ENCODE measurements at places on chromosomes 1 and 21.

- DNase-seq, result no peak
Observed at GRCh38 chr1:168627370-168627769, 51.0 kb downstream of the XCL1 start.

DNA sequence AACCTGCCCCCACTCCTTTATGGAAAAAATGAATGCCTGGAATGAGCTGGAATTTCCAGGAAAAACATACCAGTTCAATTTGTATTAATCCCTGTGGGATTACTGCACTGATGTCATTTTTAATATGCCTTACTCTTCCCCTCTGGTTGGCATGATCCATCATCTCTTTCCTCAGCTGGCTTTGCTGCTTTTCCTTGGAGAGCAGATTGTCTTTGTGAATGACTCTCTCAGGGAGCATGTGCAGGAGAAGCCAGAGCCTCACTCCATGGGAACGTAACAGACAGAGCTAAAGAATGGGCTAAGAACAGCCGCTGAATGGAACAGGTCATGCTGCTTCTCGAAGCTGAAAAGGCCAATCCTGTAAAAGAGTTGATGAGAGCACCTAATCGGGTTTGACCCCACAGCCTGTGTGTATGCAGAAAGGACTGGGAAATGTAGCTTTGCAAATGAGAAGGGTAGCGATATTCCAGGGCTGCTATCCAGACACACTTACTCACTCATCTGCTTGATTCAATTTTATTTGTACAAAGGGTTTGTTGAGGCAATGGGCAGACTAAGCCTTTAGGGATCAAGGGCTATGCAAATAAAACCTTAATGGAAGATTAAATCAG lies 20.7 kb downstream of the PHC2 start:
- no peak for DNase-seq

DNA sequence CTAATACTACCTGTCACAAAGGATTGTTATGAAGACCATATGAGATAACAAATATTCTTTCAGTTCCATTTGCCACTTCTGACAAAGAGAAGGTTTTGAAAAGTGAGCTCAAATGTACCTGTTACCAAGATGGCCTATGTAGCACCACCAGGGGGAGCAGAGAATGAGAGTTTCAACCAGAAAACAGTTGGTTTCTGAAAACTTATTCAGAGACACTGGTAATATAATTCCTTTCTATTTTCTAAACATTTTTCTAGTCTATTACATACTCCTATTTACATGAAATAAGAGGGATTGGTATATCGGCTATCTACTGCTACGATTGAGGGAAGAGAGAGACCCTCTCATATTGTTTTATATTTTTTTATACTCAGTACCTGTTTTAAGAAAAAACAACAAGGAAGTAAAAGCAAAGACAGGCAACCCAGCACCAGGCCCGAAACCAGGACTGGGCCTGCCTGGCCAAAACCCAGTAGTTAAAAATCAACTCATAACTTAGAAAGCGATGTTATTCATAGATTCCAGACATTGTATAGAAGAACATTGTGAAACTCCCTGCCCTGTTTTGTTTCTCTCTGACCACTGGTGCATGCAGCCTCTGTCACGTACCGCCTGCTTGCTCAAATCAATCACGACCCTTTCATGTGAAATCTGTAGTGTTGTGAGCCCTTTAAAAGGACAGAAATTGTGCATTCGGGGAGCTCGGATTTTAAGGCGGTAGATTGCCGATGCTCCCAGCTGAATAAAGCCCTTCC lies 48.3 kb downstream of the IL23R start:
- DNase-seq, result peak; percentile 54

DNA sequence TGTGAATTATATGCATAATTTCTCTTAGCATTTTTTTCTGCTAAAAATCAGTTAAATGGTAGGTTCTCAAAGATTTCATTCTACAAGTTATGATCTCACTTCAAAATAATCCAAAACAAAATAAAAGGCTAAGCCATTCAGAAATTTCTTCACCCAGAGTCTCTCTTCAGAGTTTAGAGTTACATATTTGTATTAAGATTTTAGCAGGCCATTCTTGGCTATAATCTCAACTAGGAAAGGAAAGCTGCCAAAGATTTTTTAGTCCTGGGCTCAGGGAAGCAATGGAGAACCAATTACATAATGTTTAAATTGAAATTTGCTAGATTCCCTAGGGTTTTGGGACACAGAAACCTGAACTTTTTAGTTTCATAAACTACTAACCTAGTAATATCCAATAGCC lies 245.0 kb downstream of the USH2A start:
- DNase-seq, result no peak

DNA sequence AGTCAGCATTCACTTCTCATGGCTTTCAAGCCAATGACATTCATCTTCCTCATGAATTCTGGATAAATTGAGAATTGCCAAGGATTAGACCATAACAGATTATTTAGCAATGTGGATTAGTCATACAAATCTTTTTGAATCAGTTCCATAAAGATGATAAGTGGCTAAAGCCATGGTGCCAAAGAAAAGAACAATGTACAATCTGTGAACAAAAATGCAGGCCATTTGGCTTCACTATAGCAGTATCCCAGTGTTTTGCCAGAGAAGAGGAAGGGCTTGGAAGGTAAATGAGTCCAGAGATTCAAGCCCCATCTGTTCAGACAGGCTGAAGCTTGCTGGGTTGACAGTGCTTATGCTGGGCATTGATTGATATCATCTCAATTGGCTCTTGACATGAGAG lies 376.4 kb upstream of the LRRC7 start:
- DNase-seq, result no peak

GRCh38 chr21:45979651-45980050 lies 1.9 kb upstream of the COL6A1 start:
- no peak for DNase-seq

DNA sequence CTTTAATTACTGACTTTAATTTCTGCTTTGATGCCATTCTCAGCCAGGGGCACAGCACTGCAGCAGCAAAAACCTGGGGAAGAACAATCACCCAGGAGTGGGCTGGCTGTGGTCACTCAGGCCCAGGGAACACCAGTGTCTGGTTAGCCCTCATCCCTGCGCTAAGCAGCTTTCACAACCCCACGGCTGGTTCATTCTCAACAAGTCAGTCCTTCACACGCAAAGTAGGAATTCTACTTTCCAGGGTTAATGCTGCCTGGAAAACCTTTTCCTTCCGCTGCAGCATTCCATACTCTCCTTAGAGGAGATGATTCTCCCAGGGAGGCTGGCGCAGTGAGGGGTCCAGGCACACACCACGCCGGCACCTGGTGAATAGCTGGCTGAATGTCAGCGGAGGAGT lies 24.3 kb upstream of the KCNE1 start:
- no peak for DNase-seq

- DNase-seq, result no peak
Observed at GRCh38 chr1:204697893-204698292, 12.4 kb upstream of the LRRN2 start.

DNA sequence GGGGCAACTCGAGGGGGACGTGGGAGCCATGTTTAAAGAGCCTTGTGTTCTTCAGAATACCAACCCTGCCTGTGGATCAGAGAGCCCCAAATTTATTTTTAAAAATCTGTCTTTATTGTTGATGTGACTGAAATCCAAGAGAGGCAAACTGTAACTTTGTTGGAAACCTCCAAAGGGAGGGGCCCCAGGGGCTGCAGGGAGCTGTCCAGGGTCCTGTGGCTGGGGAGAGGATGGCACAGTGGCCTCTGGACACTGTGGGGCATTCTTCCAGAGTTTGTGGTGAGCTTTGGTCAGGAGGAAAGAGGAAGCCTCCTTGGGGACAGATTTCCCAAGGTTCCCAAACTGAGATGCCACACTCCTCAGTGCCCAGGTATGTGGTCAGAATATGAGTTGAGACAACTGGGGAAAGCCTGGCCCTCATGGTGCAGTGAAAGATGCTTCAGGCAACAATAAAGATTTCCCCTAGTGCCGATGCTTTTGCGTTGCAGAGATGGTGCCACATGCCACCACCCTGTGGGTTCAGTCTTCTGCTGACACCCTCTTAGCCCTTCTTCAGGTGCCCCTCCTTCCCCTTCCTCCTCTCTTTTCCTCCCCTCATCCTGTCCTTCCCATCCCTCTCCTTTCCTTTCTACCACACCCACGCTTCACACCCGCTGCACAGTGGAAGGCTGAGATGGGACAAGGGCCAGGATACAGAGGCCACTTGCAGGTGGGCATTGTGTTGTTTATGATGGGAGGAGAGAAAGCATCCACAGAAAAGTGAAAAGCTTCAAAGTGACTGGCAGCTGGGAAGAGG lies 122.1 kb downstream of the UCK2 start:
- DNase-seq, result no peak

DNA sequence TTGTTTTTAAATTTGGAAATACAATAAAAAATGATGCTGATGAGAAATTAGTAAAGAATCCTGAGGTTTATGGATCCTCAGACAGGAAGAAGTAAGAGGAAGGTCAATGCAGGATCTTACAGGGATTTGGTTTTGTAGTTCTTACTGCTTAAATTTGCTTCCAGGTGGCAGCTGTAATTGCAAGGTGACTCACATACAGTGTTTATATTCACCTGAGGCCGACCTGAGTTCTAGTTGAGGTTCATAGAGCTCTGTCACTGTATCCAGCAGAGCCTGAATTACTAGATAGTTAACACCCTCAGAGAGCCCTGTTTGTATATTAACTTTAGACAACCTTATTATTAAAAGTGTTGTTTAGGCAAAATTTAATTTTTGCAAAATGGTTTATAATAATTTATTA lies 1.4 kb upstream of the WDR26 start:
- DNase-seq, result no peak

- DNase-seq, result no peak
Observed at GRCh38 chr21:16535626-16536025, 805.8 kb downstream of the USP25 start.

GRCh38 chr21:45514311-45515021 lies 27.8 kb downstream of the SLC19A1 start:
- no peak for DNase-seq

GRCh38 chr1:237712082-237712481 lies 178.6 kb downstream of the ZP4 start:
- no peak for DNase-seq

DNA sequence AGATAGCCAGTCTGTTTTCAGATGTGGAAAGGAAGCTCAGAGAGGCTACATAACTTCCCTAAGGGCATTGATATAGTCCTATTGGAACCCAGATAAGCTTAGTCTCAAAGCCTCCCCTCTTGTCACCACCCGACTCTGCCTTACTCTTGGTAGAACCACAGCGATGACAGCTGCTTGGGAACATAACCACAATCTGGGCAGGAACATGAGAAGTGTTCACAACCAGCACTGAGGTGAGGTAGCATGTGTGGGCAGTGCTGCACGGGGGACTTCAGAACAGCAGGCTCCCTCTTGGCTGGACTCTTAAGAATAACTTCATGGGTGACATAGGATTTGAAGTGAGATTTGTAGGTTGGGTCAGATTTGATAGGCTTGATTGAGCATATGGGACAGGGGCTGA lies 9.3 kb upstream of the S100A10 start:
- no peak for DNase-seq

GRCh38 chr1:27099587-27100334 lies 55.2 kb downstream of the SLC9A1 start:
- DNase-seq, result no peak

GRCh38 chr1:172599912-172600311 lies 59.0 kb upstream of the FASLG start:
- no peak for DNase-seq

DNA sequence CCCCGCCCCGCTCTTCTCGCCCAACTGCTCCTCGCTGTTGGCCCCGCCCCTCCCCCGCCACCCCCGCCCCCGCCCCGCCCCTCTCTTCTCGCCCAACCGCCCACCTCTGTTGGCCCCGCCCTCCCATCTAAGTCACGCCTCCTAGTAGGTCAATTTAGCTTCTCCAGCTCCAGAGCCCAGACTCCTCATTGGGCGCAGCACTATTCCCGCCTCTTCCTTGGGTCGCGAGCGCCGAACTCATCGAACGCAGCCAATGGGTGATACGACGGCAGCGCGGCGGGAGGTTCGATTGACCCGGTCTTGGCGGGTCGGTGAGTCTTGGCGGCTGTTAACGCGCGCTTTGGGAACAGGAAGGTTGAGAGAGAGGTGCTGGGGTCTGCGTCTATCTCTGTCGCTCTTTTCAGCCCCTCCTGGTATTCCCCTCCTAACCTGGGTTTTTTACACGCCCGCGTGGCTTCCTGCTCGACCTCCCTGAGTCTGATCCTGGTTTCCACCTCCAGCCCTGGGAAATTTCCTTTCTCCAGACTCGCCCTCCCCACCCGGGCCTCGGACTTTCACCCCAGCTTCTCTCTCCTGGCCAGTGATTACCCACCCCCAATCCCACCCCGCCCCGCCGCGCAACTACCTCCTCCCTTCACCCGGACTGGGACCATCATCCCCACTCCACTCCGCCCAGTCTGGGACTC lies at the start of gene RAD54L:
Gene RAD54L (plus strand): TSS at position 328 of the 686 bp plus-strand sequence. CDS start 643 bp downstream, outside the sequence.
- DNase-seq, result peak; percentile 98

DNA sequence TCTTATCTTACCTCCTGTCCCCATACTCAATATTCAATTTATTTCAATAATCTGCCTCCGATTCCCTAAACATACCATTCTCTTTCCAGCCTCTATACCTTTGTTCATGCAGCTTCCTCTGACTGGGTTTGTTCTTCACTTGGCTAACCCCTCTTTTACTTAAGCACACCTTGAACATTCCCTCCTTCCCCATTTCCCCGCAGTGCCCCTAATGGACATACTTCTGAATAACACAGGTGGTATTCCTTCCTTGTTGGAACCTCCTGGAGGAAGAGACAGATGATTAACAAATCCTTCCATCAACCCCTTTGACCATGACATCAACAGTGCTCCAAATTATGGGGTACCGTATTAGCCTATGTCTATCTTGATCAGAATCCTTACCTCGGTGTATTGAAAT lies 190.0 kb upstream of the UBE2U start:
- DNase-seq, result no peak

DNA sequence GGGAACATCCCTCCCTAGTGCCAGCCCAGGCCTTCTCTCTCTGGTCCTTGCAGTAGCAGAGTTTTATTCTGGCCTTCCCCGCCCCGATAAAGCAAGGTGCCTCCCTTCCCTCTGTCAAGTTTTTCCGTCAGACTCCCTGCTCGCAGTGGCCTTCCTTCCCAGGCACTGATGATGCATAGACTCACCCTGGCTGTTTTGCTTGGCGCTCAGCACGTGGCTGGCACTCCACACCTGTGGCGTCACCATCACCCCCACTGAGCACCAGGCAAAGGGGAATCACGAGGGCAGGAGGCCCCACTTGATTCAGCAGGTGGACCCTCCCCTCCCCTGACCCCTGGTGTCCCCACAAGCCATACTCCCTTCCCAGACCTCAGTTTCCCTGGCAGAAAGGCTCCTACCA lies 7.4 kb downstream of the SLC26A9 start:
- no peak for DNase-seq

DNA sequence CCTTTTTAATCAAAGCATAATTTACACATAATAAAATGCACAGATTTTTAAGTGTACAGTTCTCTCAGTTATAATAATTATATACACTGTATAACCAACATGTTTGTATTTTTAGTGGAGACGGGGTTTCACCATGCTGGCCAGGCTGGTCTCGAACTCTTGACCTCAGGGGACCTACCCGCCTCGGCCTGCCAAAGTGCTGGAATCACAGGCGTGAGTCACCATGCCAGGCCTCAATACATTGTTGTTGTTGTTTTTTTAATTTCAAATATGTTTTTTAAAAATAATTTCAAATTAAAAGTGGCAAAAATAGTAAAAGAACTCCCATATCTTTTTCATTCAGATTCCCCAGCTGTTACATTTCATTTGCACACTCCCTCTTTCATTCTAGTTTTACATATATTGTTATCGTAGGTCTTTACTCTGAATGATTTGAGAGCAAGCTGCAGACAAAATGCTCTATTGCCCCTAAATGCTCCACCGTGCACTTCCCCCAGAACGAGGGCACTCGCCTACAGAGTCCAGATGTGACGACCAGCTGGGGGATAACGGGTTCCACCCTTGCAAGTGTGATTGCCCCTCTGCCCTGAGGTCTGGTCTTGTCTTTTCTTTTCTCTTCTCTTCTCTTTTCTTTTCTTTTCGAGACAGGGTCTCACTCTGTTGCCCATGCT lies 19.2 kb upstream of the RD3 start:
- DNase-seq, result no peak
